NCI-H446 treated with DMSO at 0.1 percent for 48 hours (cell line): ENCODE measurements at places on chromosomes 16 and 17.

- DNase-seq, result no peak
Observed at GRCh38 chr17:34218748-34219147, 36.3 kb upstream of the CCL2 start.

- DNase-seq, result peak; percentile 84
Observed at GRCh38 chr17:44137891-44138709, 3.6 kb upstream of the HROB start.

DNA sequence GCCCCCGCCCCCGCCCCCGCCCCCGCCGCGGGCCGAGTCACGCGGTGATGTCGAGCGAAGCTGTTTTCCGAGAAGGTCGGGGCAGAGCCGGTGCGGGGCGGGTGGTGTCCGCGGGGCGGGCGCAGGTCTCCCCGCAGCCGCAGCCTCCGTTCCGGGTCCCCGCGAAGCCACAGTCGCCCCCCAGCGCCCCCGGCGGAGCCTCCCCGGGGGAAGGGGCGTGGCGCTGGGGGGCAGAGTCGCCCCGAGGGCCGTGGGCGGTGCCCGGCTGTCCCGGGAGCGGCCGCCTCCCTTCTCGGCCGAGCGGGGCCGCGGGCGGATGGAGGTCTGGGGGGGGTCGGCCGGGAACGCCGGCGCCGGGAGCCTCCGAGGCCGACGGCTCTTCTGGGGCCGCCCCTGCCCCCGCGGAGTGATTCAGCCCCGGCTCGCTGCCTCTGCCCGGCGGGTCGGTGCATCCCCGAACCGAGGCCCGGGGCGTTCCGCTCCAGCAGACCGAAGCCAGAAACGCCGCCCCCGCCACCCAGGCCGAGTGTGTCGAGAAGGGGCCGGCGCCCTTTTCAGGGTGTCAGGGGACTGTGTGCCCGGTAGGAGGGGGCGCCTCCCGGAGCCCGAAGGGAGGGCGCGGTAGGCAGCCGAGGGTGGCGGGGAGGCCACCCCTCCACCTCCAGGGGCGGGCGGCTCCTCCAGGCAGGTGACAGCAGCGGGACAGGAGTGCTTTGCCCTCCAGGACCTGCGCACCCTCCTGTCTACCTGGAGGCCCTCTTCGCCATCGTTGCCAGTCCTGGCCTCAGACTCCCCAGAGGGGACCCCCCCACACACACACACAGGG, 1.7 kb downstream of the METRNL start:
- no peak for DNase-seq

DNA sequence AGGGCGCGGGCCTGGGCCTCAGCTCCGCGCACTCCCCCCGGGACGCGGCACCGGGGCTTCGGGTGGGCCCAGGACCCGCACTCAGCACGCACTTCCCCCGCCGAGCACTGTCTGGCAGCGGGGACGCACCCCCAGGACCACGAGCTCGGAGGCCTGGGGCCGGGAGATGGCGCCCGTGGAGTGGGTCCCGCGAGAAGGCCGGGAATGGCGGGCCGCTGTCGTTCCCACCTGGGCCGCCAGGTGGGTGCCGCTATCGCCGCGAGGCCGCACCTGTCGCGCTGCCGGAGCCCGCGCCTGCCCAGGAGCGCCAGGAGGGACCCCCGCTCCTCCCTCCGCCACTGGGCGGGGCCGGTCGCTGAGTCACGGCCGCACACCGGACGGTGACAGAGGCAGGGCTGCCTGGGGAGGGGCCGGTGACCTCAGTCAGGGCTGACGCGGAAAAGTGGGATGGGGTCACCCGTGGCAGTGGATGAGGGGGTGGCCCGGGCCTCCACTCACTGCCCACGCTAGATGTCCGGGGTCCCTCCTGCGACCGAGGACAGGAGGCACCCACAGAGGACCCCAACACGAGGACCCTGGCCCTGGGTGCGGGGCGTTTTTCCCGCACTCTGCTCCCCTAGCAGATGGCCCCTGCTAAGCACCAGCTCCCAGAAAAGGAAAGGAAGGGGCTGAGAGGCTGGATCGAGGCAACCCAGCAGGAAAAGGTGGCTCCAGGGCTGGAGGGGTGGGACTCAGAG, 6.9 kb upstream of the ACTG1 start:
- DNase-seq, result no peak

DNA sequence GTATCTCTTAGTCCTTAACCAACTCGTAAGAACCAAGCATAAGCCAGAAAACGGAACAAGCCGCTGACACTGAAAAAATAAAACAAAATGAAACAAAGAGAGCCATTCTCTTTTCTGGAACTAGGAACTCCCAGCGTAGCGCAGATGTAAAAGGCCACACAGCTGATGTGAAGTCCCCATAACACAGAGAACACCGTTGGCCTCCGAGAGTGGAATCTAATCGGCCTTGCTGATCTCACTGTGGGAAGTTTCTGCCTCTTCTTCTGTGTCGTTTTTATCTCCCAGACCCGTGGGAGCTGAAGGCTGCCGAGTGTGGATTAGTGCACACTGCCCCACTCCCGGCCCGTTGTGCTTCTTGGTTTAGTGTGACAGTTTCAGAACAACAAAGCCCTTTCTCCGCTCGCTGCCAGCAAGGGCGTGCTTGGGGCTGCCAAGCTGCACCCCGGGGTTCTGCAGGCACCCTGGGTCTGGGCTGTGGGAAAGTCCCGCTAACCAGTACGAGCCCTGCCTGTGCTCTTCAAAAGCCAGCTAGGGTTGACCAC, 21.7 kb downstream of the TTYH2 start:
- DNase-seq, result no peak

DNA sequence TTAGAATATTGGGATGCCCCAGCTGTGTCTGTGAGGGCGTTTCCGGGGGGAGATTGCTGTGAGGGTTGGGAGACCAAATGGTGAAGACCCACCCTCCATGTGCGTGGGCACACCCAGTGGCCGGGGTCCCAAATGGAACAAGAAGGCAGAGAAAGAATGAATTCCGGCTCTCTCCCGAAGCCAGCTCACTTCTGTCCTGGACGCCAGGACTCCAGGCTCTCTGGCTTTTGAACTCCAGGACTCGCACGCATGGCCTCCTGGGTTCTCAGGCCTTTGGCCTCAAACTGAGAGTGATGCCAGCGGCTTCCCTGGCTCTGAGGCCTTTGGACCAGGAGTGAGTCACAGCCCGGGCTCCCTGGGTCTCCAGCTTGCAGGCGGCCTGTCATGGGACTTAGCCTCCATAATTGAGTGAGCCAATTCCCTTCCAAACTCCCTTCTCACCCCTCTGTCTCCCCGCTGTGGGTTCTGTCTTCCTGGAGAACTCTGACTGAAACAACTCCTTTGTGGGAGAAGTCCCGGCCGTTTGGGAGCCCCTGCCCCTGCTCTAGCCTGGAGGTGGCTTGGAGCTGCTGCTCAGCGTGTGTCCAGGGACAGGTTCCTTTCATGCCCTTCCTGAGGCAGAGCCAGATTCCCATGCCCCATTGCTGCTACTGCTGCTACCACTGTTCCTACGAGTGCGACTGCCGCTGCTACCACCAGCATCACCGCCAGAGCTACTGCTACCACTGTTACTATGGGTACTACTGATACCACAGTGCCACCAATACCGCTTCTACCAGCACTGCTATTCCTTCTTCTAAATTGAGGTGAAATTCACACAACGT, 49.8 kb upstream of the CBX4 start:
- no peak for DNase-seq

DNA sequence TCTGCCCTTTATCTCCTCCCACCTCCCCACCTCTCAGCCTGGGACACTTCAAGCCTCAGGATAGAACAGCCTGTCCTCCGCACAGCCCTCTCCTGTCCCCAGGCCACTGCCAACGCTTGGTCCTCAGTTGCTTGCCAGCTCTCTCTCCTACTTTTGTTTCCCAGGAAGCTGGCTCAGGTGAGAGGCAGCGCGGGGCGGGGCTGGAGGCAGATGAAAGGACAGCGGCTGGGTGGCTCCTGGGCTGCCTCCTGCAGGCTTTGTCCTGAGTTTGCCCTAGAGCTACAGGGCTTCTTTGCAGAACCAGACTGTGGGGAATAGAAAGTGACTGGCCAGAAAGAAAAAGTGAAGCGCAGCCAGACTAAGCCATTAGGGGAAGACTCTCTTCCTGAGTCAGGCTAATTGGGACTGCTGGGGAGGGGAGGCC, 48.2 kb upstream of the CDC42EP4 start:
- no peak for DNase-seq

GRCh38 chr17:57513569-57513968, 231.5 kb downstream of the CCDC182 start:
- no peak for DNase-seq

DNA sequence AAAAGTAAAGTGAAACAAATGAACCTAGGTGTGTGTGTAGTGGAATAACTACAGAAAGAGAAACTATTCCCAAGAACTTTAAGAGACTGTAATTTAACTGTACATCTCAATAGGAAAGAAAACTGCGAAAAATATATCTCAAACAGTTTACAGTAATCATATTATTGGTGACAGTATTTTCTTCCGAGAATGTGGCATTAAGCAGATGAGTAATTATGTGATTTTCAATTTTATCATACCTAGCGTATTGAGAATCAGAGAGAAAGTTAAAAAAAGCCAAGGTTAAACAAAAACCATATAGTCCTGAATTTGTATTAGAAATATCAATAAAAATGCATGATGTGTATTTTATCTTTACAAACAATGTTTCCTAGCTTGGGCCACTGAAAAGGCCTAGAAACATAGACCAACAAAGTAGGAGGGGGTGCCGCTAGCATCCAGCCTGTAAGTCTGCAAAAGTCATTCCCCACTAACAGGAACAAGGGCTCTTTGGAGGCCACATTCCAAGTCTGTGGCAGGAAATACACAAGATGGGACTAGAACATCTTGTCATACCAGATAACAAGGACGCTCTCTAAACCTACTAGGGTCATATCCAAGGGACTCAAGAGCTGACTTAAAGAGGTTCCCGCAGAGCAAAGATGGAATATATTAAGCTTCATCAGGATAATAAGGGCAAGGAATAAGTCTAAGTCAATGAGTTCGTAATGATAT, 20.5 kb downstream of the RNF157 start:
- no peak for DNase-seq

DNA sequence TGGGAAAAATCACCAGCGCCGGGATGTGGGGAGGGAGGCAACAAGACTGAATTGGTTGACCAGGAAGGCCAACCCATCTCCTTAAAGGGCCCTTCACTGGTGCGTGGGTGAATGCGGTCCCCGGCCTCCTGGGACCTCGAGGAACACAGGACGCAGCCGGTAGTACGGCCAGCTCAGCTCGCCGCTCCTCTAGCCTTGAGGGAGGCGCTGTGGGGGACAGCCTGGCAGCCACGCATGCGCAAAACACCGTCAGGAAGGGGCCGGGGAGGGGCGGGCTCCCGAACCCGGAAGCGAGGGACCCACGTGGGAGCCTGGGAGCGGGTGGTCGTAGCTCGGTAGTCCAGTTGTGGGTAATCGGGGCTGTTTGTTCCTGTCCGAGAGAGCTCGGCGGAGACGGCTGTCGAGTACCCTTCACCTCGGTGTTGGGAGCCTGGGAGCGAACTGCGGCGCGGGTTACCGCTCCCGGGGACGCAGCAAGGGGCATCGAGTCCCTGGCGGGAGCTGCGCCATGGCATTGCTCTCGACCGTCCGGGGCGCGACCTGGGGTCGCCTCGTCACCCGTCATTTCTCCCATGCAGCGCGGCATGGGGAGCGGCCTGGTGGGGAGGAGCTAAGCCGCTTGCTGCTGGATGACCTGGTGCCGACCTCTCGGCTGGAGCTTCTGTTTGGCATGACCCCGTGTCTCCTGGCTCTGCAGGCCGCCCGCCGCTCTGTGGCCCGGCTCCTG, at the start of gene MRM1:
Gene MRM1, plus strand, starts transcription at position 281 of the 727 bp plus-strand sequence. Its CDS starts 228 bp downstream, at position 509.
- peak; percentile 59 for DNase-seq

GRCh38 chr17:12993631-12994030, 24.2 kb downstream of the ELAC2 start:
- DNase-seq, result no peak

GRCh38 chr16:77399066-77399465, 35.8 kb downstream of the ADAMTS18 start:
- no peak for DNase-seq

DNA sequence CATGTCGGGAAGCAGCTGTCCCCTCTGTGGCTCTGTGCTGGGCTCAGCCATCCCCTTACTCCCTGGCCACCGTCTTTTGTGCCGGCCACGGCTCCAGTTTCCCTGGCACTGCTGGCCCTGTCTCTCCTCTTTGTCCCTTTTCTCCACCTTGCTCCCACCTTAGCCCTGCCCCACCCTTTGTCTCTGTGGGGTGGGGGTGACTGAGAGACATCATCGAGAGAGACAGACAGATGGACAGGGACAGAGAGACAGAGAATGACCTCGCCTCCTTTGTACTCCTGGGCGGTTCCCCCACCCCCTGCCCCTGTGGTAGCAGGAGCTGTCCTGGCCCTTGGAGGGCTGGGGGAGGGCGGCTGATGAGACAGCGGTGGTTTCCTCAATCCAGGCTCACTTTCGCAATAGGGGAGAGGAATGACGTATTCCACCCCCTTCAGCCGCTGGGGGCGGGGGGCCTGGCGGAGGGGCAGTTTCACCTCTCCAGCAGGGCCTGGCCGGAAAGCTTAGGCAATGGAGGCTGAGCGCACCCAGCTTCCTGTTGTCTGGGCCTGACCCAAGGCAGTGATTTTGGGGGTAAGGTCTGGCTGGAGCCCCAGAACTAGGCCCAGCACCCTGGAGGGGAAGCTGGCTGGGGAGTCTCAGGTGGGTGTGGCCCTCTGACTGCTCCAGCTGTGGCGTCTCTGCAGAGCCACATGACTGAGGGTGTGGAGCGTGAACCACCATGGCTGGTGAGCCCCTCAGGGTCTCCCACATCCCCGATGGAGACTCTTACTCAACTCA, 7.3 kb downstream of the FMNL1 start:
- no peak for DNase-seq

DNA sequence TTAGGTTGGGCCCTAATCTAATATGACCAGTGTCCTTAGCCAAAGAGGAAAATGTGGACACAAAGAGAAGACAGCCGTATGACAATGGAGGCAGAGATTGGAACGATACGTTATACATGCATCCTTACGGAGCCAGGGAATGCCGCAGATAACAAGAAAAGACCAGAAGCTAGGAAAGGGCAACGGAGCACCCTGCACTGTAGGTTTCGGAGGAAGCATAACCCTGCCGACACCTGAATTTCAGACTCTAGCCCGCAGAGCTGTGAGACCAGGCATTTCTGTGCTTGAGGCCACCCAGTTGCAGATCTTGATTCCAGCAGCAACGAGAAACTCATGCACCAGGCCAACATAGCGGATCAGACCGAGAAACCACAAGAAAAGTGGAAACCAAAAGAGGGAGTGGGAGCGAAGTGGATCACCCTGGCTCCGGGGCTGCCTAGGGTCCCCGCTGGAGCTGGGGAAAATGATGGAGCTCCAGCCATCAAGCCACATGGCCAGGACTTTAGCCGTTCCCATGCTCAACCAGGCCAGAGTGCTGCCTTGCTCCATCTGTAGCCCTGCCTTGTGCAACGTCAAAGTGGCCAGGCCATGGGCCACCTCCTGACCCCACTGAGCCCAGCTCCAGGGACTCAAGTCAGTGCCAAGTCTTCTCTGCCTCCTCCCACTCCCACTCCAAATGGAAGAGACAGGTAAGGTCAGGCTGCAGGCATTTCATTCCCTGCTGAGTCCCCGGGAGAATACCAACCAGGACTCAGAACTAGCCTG, 51.7 kb upstream of the RPL38 start:
- no peak for DNase-seq
